Lung (tissue), 17 donors: ENCODE measurements at places on chromosomes 1 and 21. TPM values are rescaled to one million over a fixed set of nuclear protein-coding genes. Genes with fewer than 3 reads are reported as not detected.

SH2D1B gene
- 1.6 TPM for polyA plus RNA-seq

RBM11 gene
- 5.4 TPM for polyA plus RNA-seq

SPRR2G gene
- not detected for polyA plus RNA-seq

KRTAP21-2 gene
- not detected for polyA plus RNA-seq

LRRC53 gene
- polyA plus RNA-seq = not detected

HEYL gene
- 7.6 TPM for polyA plus RNA-seq

PSRC1 gene
- polyA plus RNA-seq = 2.7 TPM

NTNG1 gene
- polyA plus RNA-seq = 0.83 TPM

CDK18 gene
- 9.7 TPM for polyA plus RNA-seq

TUT4 gene
- 19.9 TPM for polyA plus RNA-seq

HES3 gene
- polyA plus RNA-seq = not detected

CELA3B gene
- 0.18 TPM for polyA plus RNA-seq

DNA sequence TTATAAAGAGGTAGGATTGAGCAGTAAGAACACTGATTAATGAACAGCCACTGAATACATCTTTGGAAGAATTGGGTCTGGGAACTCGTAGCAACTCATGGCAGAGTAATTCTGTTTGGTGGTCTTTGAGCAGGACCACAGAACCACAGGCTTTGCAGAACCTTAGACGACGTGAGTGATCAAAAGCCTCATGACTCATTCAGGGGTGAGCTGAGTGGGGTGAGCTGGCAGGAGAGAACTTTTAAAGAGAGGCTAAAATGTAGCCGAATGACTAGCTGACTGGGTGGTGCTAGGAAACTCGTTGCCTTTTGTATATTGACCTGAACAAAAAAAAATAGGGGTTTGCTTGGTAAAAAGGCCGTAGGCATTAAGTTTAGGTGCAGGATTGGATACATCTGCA, 313.8 kb downstream of the TGFB2 start:
- H3K4me1 ChIP-seq = peaks cover 4% of the 10 kb centered on the region
- no peak for DNase-seq
- no peaks in the 10 kb centered on the region for H3K36me3 ChIP-seq
- H3K4me3 ChIP-seq = no peak overlapping the region

DNA sequence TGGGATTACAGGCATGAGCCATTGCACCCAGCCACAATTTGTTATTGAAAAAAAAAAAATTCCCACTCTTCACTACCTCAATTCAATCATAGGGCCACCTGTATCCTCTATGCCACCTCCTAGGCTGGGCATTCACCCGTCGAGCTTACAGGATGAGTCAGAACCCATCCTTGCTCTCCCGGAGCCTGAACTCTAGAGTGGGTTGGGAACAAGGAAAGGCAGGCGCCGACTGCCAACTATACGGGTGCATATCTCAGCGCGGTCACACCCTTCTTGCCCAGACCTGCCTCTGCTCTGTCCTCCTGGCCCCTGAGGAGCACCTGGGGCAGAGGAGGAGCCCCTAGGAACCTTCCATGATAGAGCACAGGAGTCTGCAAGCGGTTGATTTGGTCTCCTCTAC, 21.4 kb upstream of the LBR start:
- H3K36me3 ChIP-seq = no peaks in the 10 kb centered on the region
- no peak overlapping the region for H3K4me3 ChIP-seq
- no peaks in the 10 kb centered on the region for H3K27me3 ChIP-seq
- H3K4me1 ChIP-seq = peaks cover 14% of the 10 kb centered on the region
- no peak overlapping the region for H3K27ac ChIP-seq

- no peak overlapping the region for H3K27ac ChIP-seq
- no peaks in the 10 kb centered on the region for H3K36me3 ChIP-seq
- H3K4me1 ChIP-seq = no peaks in the 10 kb centered on the region
- no peaks in the 10 kb centered on the region for H3K27me3 ChIP-seq
- no peak for DNase-seq
Observed at GRCh38 chr1:111378791-111379190, 48.7 kb downstream of the OVGP1 start.

DNA sequence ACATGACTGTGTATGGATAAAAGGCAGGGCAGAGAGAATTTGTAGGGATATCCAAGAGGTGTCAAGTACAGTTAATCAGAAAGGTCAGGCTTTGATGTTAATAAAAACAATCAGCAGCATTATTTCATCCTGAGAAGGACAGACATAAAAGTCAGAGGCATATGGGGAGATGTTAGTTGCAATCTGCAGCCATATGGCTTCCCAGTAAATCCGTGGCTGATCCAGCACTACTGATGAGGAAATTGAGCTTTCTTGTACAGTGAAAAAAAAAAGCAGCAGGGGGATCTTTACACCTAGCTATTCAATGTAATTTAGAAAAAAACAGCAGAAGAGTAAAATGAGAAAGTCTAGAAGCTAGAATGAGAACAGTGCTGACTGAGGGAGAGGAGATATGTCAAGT, 2.2 kb upstream of the SPRR1B start:
- DNase-seq = no peak
- no peak overlapping the region for H3K27ac ChIP-seq
- no peaks in the 10 kb centered on the region for H3K27me3 ChIP-seq
- no peak overlapping the region for H3K4me3 ChIP-seq
- no peaks in the 10 kb centered on the region for H3K36me3 ChIP-seq

DNA sequence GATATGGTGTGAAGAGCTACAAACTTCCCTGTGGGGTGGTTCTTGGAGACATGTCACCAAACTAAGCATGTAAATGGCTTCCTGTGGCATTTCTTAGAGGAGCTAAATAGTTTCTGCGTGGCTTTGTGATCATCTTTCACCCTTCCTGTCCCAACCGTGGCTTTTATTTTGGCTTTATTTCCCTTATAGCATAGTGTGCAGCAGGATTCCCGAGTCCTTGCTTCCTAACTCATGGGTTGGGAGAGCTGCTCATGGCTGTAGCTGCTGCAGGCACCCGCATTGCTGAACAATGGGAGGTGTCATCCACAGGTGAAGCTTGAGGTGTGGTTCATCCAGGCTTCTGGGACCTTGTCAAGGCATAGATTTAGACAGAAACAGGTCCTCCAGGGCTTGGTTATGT, 192.0 kb downstream of the SDCCAG8 start:
- H3K4me1 ChIP-seq = no peaks in the 10 kb centered on the region
- H3K27ac ChIP-seq = no peak overlapping the region
- H3K4me3 ChIP-seq = no peak overlapping the region
- DNase-seq = no peak
- no peaks in the 10 kb centered on the region for H3K36me3 ChIP-seq

GRCh38 chr21:31092832-31093625, 54.8 kb upstream of the KRTAP19-8 start:
- no peak overlapping the region for H3K27ac ChIP-seq
- H3K36me3 ChIP-seq = no peaks in the 10 kb centered on the region
- no peak for DNase-seq
- no peak overlapping the region for H3K4me3 ChIP-seq
- no peaks in the 10 kb centered on the region for H3K4me1 ChIP-seq

DNA sequence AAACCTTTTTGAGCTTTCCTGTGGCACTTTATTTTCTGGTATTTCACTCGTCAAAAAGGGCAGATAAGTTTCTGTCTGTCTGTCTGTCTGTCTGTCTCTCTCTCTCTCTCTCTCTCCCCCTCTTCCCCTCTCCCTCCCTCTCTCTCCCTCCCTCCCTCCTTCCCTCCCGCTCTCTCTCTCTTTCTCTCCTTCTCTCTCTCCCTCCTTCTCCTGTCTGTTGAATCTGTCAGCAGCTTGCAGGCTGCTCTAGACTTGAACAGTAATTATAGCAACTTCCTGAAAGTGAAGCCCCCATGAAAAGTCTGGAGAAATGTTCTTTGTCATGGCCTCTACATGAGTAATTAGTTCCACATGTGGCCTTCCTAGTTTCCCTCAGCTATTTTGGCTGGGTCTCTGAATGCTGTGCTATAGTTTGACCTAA, 275.2 kb upstream of the C1orf105 start:
- no peaks in the 10 kb centered on the region for H3K27me3 ChIP-seq
- H3K4me3 ChIP-seq = no peak overlapping the region
- H3K4me1 ChIP-seq = peaks cover 13% of the 10 kb centered on the region

GRCh38 chr21:41861255-41861654, 17.9 kb downstream of the PRDM15 start:
- no peaks in the 10 kb centered on the region for H3K27me3 ChIP-seq
- peaks cover 4% of the 10 kb centered on the region for H3K36me3 ChIP-seq
- H3K4me1 ChIP-seq = no peaks in the 10 kb centered on the region
- no peak overlapping the region for H3K4me3 ChIP-seq

GRCh38 chr21:17979763-17980162, 160.6 kb upstream of the C21orf91 start:
- DNase-seq = no peak
- no peaks in the 10 kb centered on the region for H3K27me3 ChIP-seq
- no peak overlapping the region for H3K27ac ChIP-seq
- H3K36me3 ChIP-seq = no peaks in the 10 kb centered on the region
- H3K4me3 ChIP-seq = no peak overlapping the region

DNA sequence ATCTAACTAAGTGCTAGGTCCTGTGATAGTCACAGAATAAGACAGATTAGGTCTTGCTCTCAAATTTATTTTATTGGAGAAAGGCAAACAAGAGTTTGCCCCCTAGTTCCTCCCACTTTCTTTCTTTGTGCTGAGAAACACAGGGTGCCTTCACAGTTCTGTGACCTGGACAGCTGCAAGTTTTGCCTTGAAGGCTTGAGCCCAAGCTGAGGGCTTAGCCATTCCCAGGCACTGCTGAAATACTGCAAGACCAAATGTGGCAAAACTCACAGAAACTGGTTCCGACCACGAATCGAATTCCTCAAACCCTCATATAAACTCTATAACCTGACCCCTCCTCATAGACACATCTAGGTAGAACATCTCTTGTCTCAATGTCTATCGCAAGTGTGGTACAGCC, 227.9 kb downstream of the RERE start:
- H3K27me3 ChIP-seq = no peaks in the 10 kb centered on the region
- H3K4me3 ChIP-seq = no peak overlapping the region

- no peak overlapping the region for H3K4me3 ChIP-seq
- no peaks in the 10 kb centered on the region for H3K4me1 ChIP-seq
- no peak overlapping the region for H3K27ac ChIP-seq
- no peaks in the 10 kb centered on the region for H3K36me3 ChIP-seq
Observed at GRCh38 chr1:148317288-148317985, 165.4 kb upstream of the NBPF11 start.

DNA sequence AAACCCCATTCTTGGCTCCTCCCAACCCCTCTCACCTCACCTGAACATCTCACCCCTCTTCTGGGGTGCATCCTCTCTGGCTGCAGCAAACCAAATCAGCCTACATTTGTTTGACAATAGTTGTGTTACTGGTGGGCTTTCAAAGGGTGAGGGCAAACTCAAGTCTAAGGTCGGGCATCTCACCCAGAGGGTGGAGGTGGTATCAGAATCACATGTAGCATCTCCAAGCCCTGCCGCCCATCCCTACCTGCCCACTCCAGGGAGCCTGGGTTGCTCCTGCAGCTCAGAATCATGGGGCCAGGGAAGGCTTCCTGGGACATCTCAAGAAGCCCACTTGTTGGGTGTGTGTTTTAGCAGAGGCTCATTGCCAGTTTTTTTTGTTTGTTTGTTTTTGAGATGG, 35.8 kb downstream of the PGBD5 start:
- H3K4me3 ChIP-seq = no peak overlapping the region
- no peaks in the 10 kb centered on the region for H3K36me3 ChIP-seq

- H3K27ac ChIP-seq = no peak overlapping the region
- H3K27me3 ChIP-seq = peaks cover 28% of the 10 kb centered on the region
- no peaks in the 10 kb centered on the region for H3K36me3 ChIP-seq
Observed at GRCh38 chr1:18682375-18682774, 51.7 kb downstream of the PAX7 start.

GRCh38 chr1:50659107-50659662, 235.9 kb upstream of the DMRTA2 start:
- DNase-seq = peak; percentile 53
- H3K36me3 ChIP-seq = no peaks in the 10 kb centered on the region
- H3K27me3 ChIP-seq = no peaks in the 10 kb centered on the region
- no peaks in the 10 kb centered on the region for H3K4me1 ChIP-seq

DNA sequence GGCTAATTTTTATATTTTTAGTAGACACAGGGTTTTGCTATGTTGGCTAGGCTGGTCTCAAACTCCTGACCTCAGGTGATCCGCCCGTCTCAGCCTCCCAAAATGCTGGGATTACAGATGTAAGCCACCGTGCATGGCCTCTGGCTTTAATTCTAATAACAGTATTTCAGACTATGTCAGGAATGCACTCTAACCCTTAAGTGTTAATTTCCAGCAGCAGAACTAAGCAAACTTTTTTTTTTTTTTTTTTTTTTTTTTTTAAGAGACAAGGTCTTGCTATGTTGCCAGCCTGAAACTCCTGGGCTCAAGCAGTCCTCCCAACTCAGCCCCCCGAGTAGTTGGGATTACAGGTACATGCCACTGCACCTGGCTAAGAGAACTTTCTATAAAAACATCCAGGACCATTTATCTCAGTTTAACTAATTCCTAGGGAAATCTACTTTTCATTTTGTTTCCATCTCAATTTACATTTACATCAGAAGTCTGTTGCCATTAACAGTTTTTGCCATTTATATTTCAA, 6.5 kb downstream of the DCAF8 start:
- no peaks in the 10 kb centered on the region for H3K27me3 ChIP-seq
- no peak overlapping the region for H3K27ac ChIP-seq

GRCh38 chr1:7690076-7690475, 81.0 kb upstream of the VAMP3 start:
- no peaks in the 10 kb centered on the region for H3K27me3 ChIP-seq
- H3K4me1 ChIP-seq = no peaks in the 10 kb centered on the region
- no peaks in the 10 kb centered on the region for H3K36me3 ChIP-seq

GRCh38 chr21:36263797-36264196, 56.2 kb upstream of the MORC3 start:
- no peaks in the 10 kb centered on the region for H3K27me3 ChIP-seq
- no peaks in the 10 kb centered on the region for H3K4me1 ChIP-seq
- peaks cover 16% of the 10 kb centered on the region for H3K36me3 ChIP-seq
- no peak for DNase-seq
- no peak overlapping the region for H3K4me3 ChIP-seq

DNA sequence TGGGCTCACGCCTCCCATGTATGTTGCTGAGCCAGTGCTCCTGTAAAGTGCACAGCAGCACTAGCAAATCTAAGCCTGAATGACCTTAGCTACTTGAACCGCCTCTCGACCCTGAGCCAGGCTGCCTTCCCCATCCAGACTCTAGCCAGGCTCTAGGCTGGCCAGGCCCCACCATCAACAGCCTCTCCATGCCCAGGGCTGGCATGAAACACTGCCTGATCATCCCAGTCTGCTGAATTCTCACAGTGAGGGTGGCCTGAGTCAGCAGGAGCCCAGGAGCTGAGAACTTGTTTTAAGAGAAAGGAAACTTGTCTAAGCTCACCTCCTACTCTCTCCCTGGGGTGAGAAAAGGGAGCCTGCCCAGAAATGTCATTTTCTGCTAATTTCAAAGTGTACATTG, 733.3 kb downstream of the PTPRU start:
- no peaks in the 10 kb centered on the region for H3K36me3 ChIP-seq
- H3K27ac ChIP-seq = no peak overlapping the region
- no peak overlapping the region for H3K4me3 ChIP-seq
- H3K4me1 ChIP-seq = no peaks in the 10 kb centered on the region

DNA sequence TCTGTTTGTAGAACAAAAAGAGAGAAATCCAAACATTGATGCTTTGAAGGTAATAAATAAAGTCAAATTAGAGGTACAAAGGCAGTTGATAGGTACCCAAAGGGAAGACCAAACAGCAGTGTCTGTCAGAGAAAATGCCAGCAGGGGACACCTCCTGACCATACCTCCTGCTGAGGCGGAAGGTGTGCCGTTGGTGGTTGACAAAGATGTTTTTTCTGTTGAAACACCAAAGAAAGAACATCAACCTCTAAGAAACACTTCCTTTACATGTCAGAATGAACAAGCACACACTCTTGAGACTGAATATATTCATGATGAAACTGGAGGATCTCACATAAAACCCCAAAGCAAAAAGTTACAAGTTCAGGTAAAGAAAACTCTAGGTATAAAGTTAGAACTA, 128.3 kb downstream of the MACF1 start:
- H3K4me3 ChIP-seq = no peak overlapping the region
- no peak overlapping the region for H3K27ac ChIP-seq
- H3K36me3 ChIP-seq = peaks cover 33% of the 10 kb centered on the region
